ENCODE measurements at places on chromosomes 6 and 20.

GRCh38 chr6:20696676-20697075, 162.4 kb downstream of the CDKAL1 start:
- no peak for DNase-seq

DNA sequence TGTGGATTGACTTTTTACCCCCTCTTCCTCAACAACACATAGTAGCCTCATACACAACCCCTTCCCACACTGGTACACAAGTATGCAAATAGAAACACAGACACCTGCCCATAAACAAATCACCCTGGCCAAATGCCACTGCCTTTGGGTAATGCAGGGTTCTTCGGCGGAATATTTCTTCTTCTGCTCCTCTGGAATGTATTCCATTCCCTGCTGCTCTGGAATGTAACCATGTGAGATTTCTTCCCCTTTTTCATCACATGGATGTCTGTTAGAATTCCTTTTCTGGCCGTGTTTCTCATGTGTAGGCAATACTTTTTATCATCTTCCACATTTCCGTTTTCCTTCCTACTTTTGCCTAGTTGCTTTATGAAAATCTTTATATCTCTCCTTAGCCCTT, 76.1 kb upstream of the TPD52L1 start:
- no peak for DNase-seq

GRCh38 chr20:37358366-37359150, 12.6 kb downstream of the SRC start:
- no peak for DNase-seq

DNA sequence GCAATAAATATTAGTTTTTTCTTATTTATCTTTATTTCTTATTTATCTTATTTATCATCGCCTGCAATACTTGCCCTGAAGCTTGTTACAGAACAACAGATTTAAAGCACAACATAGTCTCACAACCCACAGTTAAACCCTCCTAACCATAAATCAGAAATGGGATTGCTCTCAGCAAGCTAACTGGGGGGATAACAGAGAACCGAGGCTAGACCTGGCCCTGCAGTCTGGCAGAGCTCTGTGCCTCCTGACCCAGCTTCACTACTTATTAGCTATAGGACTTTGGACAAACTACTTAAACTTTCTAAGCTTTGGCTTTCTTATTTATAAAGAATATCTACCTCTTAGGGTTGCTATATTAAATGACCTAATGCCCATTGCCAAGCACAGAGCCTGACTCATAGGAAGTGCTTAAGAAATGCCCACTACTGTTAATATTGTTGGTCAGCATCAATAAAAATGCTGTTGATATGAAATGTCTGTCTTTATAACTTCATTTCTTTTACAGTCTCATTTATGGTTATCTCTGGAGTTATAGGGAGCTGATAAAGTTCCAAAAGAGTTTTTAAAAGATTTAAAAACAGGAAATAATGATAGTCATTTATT, 87.9 kb upstream of the BEND6 start:
- no peak for DNase-seq

GRCh38 chr20:47648943-47649342, 136.3 kb downstream of the SULF2 start:
- no peak for DNase-seq

DNA sequence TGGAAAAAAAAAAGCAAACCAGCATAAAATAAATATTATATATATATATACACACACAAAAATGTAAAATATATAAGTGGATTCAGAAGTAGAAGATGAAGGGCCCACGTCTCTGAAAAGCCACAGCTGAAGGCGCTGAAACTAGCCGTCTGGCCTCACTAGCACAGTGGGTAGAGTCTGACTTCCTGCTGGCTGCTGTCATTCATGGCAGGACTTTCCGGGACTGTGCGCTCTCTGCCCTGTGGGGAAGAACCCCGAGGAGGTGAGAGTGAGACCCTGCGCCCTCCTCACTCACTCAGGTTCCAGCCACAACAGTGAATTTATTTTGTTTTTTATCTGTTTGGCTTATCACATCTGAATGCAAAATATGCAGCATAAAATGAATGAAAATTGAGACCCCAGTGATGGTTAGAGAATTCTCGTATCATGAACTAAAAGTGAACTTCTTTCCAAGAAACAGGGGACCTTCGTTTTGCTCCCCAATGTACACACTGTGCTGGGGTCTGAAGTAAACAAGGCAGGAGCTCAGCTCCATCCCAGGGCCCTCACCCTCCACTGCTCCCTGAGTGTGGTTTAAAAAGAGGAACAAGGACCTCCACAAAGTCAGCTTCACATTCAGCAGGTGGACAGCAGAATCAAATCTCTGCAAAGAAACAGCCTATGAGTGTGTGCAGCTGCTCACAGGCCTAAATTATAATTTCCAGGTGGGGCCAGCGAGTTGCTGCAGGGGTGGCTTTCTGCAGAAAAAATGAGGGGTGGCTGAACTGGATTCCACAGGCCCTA, 1.3 kb upstream of the RAMACL start:
- DNase-seq = no peak

DNA sequence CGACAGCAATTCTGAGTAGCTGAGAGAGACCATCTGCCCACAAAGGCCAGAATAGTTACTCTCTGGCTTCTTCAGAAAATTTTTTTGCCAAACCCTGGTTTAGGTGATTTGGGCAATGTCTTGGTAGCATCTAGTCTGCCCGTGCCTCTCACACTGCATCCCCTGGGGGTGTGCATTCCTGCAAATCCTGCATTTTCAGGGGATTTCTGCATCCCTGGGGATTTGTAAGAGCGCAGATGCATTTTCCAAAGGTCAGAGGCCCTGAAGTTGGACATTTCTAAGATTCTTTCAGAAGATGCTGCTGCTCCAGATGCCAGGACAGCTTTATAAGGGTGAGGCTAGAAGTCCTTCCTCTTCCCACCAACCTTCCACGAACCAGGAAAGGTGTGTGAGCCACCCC, 4.0 kb downstream of the CST9 start:
- DNase-seq = no peak

DNA sequence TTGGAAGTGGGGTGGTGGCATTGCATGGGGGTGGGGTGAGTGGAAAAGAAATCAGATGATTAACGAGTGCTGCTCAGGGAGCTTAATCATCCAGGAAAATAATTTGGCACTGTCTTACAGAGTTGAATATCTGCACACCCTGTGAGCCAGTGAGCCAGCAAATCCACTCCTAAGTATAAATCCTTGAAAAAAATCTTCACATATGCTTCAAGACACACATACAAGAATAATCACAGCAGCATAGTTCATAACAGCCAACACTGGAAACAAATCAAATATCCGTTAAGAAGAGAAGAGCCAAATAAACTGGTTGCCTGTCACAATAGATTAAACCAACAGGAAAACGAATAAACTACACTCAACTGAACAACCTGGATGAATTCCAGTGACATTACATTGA, 62.8 kb downstream of the SAMD3 start:
- DNase-seq = no peak

DNA sequence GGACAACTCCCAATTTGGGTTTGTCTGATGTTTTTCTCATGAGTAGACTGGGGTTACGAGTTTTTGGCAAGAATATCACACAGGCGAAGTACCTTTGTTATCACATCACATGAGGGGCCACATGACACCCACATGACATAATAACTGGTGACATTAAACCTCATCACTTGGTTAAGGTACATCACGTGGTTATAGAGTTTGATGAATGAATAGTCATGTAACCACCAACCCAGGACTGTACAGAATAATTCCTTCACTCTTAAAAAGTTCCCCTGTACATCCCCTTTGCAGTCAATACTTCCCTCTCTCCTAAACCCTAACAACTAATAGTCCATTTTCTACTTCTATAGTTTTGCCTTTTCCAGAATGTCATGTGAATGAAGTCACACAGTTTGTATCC, 83.4 kb downstream of the REV3L start:
- DNase-seq = no peak

- peak; percentile 51 for DNase-seq
Measured at GRCh38 chr6:117494694-117495318, 12.3 kb downstream of the DCBLD1 start.

GRCh38 chr6:149368065-149368464, 32.0 kb upstream of the SUMO4 start:
- DNase-seq = no peak

- DNase-seq = no peak
Measured at GRCh38 chr20:25254571-25254970, 6.7 kb downstream of the PYGB start.

DNA sequence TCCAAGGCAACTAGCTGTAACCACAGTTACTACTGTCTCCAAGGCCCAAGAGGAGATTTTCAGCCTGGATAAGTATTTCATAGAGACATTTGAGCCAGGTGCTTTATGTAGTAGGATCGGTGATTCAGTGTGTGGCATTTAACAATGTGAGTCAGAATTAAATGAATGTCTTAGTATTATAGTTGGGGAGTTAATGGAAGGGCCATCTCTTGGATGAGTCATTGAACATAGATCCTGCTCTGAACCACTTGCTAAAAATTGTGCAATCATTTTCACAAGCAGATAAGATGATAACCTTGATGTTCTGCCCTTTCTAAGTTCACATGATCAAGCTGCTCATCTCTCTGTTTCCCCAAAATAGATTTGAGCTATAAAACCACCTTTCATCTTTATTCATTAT, 668.9 kb upstream of the CITED2 start:
- peak; percentile 81 for DNase-seq

DNA sequence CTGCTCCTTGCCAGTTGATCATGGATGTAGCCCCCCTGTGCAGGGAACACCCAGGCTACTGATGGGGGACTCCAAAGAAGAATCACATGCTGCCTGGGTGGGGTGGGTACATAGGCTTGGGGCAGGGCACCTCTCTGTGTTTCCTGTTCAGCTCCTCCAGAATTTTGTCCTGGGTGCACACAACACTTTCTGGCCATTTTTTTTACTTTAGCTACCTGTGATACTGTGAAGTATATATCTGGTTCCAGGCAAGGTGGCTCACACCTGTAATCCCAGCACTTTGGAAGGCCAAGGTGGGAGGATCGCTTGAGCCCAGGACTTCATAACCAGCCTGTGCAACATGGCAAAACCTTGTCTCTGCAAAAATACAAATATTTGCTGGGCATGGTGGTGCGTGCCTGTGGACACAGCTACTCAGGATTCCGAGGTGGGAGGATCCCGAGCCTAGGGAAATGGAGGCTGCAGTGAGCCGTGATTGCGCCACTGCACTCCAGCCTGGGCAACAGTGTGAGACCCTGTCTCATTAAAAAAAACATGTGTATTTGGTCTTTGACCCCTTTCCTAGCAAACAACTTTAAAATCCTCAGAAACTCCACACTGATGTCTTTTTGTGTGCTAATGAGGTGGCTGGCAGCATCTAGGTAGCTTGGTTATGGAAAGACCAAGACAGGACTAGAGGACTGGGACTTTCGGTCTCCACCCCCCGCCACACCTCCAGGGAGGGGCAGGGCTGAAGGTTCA, 14.1 kb downstream of the SLC4A11 start:
- no peak for DNase-seq

DNA sequence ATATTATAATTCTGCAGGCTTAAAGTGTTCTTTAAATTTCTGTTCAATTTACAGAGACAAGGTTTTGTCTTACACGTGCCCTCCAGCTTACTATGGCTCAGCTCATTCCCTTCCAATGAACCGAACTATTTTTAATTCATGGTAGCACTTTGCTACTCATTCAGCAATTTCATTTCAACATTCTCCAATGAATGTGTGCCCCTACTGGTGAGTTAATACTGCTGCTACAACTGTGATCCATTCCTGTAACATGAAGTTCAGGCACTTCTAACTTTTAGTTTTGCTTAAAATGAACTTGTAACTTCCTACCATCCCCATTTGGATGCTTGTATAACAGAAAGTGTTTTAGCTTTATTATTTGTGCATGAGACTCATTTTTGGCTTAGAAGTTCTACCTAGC, 99.7 kb downstream of the F13A1 start:
- no peak for DNase-seq

- no peak for DNase-seq
Measured at GRCh38 chr6:101703311-101703710, 309.8 kb downstream of the GRIK2 start.

DNA sequence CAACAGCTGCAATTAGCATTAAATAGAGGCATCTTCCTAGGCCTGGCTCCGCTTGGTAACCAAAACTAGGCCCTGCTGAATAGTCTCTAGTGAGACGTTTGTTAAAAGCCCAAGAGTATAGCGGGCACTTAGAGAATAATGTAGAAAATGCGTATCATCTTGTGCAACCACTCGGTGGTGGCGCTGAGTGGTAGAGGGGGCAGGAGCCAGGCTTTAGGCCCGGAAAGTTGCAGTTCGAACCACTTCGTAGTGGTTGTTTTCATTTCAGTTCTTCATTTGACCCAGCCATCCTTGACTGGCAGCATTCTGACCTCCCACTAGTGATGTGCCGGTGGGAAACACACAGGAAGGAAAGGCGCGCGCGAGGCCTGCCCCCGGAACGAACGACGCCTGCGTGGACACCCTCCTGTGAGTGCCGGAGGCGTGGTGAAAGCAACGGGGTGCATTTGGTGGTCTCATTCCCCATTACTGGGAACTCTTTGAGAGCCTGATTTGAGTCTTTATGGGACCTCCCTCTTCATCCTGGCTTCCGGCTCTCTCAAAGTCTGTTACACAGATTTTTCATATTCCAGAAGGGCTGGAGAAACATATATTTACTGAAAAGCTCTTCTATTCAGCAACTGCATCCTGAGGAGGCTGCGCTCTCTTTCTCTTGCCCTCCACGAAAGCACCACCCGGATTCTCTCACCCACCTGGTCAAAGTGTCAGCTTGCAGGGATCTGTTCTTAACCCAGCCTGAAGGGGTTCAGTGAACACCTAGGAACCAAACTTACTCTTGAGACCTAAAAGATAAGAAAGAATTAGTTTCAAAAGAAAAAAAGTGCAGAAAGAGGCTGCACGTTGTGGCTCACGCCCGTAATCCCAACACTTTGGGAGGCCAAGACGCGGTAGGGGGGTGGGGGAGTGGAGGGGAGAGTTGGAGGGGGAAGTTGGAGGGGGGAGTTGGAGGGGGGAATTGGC, 18.2 kb downstream of the GPX5 start:
- DNase-seq = no peak

- no peak for DNase-seq
Measured at GRCh38 chr6:107466062-107466461, 6.7 kb upstream of the PDSS2 start.

- no peak for DNase-seq
Measured at GRCh38 chr6:136739501-136739900, 52.8 kb downstream of the MAP3K5 start.

- peak; percentile 33 for DNase-seq
Measured at GRCh38 chr6:68967549-68968300, 332.6 kb downstream of the ADGRB3 start.

DNA sequence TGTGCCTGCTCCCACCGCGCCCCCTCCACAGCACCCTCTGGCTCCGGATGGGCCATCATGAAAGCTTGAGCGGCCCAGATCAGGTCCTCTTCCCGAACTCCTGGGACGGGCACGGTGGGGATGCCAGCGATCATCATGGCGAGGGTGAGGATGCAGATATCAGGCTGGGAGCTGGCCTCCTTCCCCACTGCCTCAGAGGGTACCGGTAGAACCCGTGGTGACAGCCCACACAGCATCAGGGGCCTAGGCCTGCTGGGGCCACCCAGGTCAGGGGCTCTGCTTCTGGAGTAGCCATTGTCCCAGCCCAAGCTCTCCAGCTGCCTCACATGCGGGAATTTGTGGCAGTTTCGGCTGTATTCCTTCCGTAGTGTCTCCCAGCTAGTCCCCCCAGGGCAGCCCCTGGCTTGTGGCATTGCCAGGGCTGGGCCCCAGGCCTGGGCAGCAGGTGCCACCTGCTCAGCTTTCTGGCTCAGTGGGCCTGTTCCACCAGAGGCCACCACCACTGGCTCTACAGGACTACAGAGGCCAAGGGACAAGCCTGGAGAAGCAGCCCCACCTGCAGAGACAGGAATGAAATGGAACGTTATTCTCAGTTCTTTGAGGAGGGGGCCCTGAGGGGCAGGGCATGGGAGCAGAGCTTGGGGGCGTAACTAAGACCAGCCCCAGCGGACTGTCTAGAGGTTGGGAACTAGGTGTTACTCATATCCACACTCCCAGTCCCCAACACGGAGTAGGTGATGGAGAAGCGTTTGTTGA, 654 bp downstream of the SPATA25 start:
- no peak for DNase-seq

All from SW 1271 (cell line).